Activated naive CD4-positive, alpha-beta T cell treated with Interleukin-2 at 50 U/mL for 16 hours (primary cell): ENCODE measurements at places on chromosomes 5 and 9.

DNA sequence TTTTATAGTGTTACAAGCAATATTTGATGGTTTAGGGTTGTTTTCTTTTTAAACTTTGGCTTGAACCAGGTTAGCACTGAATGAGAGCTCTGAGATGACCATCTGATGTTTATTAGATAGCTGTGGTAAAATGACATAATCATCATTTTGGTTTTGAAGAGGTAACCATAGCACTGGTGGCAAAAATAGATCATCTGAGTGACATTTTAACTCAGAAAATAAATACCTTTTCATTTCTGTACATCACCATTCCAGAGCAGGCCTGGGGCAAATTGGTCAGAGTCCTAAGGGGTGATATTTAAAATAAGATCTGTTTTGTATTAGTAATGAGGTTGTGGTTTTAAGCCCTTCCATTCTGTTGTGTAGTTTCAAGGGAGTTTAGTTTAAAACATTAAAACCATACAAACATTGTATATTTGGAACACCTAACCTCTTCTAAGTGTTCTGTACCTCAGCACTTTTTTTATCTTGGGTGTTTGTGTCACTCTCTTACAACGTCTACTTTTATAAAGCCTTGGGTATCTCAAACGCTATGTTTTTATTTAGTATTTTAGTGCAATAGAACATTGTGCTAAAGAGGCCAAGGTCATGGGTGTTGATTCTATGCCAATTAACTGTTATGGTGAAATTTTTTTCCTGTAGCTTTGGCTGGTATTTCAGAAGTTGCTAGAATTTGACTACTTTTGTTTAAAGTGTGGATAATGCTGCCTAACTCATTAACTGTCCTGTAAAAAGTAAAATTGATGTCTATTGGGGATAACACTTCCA, 166.1 kb downstream of the CD180 start:
- DNase-seq: no peak

GRCh38 chr5:158855510-158855909, 244.2 kb downstream of the EBF1 start:
- no peak for DNase-seq

- no peak for DNase-seq
These were observed 69.8 kb downstream of the ADAMTS2 start for GRCh38 chr5:179275381-179275878.

GRCh38 chr9:696332-697323, 144.9 kb upstream of the DMRT1 start:
- no peak for DNase-seq

- DNase-seq: no peak
These were observed 11.1 kb downstream of the CSF1R start for GRCh38 chr5:150075233-150075632.

GRCh38 chr9:77954666-77955015, 77.0 kb downstream of the GNAQ start:
- no peak for DNase-seq

DNA sequence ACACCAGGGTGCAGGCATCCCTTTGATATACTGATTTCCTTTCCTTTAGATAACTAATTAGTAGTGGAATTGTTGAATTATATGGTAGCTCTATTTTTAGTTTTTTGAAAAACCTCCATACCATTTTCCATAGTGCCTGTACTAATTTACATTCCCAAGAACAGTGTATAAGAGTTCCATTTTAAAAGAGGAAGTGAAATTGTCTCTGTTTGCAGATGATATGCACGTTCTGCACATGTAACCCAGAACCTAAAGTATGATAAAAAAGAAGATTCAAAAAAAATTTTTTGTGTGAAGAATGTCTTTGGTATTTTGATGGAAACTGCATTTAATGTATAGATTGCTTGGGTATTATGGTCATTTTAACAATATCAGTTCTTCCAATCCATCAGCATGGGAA, 424.0 kb upstream of the CCNH start:
- no peak for DNase-seq

DNA sequence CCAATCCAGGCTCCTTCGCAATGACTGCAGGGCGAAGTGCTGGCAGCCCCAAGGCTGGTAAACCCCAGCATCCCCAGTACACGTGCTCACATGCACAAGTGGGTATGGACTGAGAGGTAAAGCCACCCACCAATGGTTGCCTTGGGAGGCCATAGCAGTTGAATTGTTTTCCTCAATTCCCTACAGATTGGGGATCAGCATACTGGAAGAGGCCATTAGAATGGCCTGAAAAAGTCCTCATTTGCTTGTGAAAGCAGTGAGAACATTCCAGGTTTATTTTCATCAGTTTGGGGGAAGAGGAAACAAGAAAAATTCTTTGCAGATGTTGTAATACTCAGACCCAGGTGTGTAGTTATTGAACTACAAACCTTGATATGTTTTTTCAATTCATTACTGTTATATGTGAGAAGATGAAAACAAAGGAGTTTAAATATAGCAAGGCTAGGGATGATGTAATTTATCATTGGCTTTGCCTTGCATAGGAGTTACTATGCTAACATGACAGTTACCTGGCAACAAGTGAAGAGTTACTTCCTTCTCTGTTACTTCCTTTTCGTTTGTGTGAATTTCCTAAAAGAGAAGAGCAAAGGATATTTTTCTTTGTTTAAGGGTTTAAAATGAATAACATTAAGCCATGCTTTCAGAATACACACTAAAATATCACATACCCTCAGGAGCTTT, 36.4 kb downstream of the MTMR12 start:
- DNase-seq: no peak

- DNase-seq: no peak
These were observed 55.8 kb downstream of the FOXD1 start for GRCh38 chr5:73392775-73393174.

DNA sequence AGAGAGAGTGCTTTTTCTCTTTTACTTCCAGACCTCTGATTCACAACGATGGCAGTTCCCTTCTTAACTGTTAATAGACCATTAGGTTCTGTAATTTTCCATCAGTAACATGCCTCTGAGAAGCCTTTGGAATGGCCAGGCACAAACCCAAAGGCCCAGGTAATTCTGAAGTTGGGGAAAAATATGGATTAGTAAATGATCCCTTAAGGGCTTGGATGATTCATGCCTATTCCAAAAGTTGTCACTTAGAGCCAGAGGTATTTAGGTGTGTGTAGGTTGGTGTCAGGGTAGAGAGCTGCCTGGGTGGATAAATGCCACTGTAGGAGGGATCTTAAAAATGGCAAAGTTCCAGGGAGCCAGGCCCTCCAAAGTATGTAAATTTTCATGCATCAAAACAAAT, 228.8 kb downstream of the PLK2 start:
- DNase-seq: no peak

DNA sequence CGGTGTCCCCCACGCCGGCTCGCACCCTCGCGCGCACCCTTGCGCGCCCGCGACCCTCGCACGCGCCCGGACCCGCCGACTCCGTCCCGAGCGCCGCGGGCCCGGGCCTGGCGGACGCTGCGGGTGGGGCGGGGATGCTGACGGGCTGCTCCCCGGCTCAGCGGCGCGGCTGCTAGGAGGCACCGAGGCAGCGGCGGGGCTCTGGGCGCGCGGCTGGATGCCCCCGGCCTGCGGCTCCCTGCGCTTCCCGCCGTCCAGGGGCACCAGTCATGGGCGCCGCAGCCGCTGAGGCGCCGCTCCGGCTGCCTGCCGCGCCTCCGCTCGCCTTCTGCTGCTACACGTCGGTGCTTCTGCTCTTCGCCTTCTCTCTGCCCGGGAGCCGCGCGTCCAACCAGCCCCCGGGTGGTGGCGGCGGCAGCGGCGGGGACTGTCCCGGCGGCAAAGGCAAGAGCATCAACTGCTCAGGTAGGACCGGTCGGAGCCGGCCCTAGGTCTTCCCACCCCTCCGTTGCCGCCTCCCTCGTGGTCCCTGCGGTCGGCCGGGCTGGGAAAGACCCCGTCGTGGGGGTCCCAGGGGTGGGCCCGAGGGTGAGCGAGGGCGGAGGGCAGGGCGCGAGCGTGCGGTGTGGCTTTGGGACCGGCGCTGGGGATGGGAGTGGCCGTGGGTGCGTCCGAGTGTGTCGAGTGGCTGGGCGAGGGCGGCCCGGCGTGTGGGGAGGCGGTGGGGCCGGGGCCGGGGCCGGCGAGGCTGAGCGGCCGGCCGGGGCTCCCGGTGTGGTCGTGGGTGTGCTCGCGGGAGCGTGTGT, 530 bp downstream of the TMEFF1 start:
- DNase-seq: peak; percentile 21

GRCh38 chr9:91023741-91024140, 222.1 kb downstream of the SYK start:
- DNase-seq: no peak

DNA sequence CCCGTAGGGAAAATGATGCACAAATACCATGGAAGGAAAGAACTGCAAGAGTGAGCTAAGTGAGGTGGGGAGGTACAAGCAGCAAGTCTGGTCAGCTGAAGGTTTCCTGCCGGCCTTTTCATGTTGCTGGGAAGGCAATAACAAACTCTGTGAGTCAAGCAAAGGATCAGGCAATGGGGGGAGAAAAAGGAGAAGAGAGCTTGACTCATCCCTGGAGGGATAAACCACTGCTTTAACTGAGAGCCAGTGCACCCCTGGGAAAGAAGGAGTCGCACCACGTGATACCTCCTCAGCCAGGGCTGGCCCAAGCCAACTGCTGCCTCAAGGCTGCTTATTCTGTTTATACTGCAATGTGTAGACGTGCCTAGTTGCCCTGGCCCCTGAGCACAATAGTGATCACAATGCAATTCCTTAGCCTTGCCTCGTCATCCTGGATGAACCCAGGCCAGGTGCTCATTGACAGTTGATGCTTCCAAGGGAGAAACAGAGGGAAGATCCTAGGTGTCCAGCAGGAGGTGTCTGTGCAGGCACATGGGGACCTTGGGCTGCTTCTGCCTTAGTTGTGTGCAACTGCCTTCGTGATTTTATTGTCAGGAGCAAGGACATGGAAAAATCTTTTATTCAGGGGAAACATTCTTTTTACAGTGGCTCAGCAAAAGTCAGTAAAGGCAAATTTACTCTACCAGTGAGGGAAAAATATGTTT, 203.0 kb upstream of the TUT7 start:
- no peak for DNase-seq

GRCh38 chr9:76984486-76984885, 35.0 kb upstream of the FOXB2 start:
- DNase-seq: no peak

GRCh38 chr5:110852053-110852452, 113.2 kb downstream of the SLC25A46 start:
- DNase-seq: no peak

- DNase-seq: no peak
These were observed 48.3 kb upstream of the DNAH5 start for GRCh38 chr5:13992795-13993194.

DNA sequence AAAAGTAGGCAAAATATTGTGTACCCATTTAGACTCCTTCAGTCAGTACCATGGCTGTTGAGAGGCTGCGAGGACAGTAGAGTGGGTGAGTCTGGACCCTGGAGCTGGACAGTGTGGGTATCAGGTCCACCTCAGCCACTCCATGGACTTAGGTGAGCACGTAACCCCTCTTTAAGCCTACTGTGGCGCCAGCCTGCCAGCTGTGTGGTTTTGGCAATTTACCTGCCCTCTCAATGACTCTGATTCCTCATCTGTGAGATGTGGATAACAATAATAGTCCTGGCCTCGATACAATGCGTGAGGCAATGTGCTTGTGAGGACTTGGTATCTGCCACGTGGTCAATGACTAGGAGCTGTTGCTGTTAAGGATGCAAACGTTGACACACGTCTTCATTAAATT, 17.9 kb downstream of the SLC1A3 start:
- no peak for DNase-seq

DNA sequence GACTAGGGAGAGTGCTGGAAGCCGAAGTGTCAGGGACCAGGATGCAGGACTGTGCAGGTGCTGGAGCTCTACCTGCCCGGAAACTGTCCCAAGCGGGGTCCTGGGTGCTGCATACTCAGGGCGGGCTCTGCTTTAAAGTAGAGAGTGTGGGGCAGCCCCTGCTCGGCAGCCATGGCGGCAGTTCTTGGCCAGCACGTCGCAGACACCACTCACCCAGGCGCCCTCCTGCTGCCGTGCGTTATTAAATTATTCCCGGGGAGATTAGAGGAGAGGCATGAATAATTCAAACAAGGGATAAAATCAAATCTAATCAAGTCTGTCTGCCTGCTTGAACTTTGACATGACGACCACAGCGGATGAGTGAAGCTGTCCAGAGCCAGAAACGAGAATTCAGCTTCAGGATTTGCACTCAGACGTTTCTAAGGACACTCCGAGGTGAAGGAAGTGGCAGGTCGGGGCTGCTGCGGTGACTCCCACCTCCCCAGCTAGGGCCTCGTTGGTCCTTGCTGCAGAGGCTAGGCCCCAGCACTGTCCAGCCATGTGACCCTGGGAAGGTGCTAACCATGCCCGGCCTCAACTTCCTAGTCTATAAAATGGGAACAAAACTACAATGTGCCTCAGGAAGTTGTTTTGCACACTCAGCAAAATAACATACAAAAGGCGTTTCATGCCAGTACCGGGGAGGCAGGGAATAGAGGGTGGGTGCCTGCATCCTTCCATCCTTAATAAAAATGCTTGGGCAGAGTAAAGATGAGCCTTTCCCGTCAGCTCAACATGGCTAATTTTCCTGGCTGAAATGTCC, 91.3 kb upstream of the ADAMTS2 start:
- DNase-seq: no peak

DNA sequence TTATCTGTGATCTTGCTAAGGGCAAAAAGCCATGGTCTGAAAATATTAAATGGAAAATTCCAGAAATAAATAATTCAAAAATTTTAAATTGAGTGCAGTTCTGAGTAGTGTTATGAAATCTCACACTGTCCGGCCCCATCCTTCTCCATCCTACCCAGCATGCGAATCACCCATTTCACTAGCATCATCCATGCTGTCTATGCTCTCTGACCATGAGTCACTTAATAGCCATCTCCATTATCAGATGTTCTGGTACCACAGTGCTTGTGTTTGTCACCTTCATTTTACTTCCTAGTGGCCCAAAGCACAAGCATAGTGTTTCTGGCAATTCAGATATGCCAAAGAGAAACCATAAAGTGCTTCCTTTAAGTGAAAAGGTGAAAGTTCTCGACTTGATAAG, 63.3 kb upstream of the SMC5 start:
- no peak for DNase-seq

DNA sequence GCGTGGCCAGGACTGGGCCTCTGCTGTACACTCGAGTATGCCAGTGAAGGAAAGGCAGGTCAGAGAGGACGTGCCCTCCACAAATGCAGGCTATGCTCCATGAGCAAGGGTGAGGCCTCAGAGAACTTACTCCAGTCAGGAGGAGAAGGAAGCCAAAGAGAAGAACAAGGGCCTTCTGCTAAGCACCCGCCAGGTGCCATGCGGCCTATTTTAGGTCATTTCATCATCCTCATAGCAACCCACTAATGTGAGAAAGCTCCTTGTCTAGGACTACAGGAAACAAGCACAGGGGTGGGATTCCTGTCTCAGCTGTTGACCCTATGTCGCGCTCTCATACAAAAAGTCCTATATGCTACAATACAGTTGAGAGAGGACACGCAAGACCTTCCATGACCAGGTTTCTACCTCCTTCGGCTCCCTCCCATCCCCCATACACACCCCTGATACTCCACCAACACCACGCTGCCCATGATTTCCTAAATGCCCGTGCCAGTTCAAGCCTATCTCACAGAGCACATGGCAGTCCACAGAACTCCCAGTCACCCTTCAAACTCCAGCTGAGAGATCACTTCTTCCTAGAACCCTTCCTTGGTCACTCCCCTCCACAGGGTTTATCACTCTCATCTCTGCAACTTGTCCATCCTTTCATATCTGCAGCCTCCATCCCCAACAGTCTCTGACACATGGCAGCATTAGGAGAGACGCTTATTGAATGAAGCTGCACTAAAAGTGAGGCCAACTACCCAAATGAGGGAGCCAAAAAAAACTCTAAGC, 26.8 kb downstream of the PSMB7 start:
- DNase-seq: no peak
